ENCODE measurements at places on chromosomes 13 and 19.
A peak's percentile ranks its signal among the peaks of the same experiment; 100 is the strongest.

GRCh38 chr19:37977992-37978391 is 71.0 kb downstream of the SIPA1L3 start:
- DNase-seq: no peak

- DNase-seq: no peak
Measured at GRCh38 chr13:101690871-101691270, 238.4 kb downstream of the ITGBL1 start.

DNA sequence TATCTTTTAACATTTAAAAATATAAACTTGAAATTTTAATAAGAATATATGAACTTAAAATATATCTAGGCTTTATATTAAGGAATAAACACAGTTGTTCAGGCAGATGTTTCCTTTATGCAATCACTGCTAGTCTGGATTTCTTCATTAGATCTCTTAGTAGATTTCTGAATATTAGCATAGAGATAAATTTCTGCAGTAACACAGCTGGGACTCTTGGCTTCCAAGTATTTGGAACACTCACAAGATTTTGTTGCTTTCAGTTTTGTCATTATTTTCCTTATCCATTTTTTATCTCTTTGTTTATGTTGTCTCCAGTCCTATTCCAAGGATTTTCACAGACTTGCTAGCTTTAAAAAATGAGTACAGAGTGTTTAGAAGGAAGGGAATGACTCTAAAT is 857.1 kb downstream of the GPC5 start:
- DNase-seq: no peak

DNA sequence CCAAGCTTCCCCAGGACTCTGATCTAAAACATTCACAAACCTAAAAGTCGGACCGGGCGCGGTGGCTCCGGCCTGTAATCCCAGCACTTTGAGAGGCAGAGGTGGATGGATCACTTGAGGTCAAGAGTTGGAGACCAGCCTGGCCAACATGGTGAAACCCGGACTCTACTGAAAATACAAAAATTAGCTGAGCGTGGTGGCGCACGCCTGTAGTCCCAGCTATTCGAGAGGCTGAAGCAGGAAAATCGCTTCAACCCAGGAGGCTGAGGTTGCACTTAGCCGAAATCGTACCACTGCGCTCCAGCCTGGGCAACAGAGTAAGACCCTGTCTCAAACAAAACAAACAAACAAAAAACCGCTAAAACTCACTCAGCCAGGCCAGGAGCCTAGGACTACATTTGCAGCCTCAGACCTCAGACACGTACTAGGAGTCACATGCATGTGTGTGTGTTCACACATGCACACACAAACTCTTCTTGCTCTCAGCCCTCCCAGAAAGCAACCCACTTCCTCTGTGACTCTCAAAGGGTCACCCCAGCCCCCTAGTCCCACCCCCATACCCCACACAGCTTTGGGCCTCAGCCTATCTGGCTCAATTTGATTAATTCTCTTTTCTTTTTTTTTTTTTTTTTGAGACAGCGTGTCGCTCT is 704 bp upstream of the NOTCH3 start:
- DNase-seq: no peak

- no peak for DNase-seq
Measured at GRCh38 chr13:94351292-94351990, 128.0 kb downstream of the DCT start.

GRCh38 chr19:12847159-12848139 is 9.1 kb downstream of the MAST1 start:
- DNase-seq: peak; percentile 76

- no peak for DNase-seq
Measured at GRCh38 chr13:45412274-45413049, 5.7 kb downstream of the SLC25A30 start.
